Cardiac septum (tissue), 1 donor: ENCODE measurements at places on chromosomes 11 and 22.

DNA sequence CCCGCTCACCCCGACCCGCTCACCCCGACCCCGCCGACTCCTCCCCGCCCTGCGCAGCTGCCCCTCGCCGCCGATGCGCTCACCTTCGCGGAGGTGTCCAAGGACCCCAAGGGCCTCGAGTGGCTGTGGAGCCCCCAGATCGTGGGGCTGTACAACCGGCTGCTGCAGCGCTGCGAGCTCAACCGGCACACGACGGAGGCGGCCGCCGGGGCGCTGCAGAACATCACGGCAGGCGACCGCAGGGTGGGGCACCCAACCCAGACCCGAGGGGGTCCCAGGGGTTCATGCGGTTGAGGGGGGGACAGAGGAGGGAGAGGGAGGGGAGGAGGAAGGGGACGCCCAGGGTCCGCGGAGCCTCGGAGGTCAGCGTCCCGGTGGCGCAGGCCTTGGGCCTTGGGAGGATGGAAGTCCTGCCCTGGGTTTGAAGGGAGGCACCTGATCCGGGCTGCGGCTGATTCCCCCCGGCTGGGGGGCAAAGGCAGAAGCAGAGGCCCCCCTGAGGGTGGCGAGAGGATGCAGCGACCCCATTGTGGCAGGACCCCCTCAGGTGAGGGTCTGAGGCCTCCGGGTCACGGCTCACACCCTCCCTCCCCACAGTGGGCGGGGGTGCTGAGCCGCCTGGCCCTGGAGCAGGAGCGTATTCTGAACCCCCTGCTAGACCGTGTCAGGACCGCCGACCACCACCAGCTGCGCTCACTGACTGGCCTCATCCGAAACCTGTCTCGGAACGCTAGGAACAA is 9.2 kb downstream of the PKP3 start:
- DNase-seq = peak; percentile 63

DNA sequence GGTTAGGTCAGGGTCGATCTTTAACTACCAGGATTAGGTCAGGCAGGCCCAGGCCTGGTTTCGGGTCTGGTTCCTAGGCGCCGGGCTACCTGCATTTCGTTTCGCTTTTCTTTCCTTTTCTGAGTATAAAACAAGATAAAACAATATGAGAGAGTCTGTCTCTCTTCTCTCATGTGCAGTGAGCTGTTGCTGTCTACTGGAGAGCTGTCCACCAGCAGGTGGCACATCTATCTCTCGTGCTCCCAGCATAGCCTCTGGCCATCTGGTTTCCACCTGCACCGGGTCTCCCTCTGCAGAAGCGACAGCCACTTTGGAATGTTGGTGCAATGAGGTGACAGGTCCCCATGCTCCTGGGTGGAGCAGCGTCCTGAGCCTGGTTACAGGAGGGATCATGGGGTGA is 27.6 kb downstream of the RIBC2 start:
- DNase-seq = no peak

GRCh38 chr11:122422682-122423081 is 232.8 kb upstream of the UBASH3B start:
- no peak for DNase-seq

DNA sequence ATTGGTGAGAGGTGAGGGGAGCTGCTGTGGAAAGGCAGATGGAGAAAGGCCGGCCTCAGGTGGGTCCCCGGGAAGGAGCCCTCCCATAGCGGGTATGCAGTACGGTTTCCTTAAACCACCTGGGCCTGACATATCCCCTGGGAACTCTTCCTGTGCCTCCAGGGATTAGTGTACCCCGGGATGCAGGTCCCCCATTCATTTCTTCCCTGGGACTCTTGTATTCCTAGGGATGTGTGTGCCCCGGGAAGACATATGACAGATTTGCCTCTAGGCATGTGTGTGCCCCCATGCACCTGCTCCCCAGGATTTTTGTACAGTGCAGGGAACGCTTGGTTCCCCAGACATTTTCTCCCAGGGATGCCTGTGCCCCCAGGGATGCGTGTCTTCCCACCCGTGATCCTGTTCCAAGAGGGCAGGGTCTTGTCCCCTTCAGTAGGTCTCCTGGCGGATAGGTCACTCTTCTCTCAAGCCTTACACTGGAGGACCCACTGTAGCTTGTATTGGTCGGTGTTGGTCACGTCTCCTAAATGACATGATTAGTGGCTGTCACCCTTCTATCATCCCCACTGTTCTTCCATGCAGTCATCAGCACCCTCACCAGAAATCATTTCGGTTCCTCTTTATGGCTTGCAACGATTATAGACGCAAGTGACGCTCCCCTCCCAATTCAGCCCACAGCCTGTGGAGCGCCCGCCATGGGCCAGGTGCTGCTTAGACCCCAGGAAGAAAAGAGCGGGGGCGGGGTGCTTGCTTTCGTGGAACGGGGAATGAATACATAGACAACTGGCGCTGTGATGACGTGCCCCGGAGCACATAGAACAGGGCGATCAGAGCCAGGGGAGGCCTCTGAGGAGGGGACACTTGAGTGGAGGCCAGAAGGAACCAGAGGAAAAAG is 1.3 kb downstream of the PARVB start:
- DNase-seq = no peak

DNA sequence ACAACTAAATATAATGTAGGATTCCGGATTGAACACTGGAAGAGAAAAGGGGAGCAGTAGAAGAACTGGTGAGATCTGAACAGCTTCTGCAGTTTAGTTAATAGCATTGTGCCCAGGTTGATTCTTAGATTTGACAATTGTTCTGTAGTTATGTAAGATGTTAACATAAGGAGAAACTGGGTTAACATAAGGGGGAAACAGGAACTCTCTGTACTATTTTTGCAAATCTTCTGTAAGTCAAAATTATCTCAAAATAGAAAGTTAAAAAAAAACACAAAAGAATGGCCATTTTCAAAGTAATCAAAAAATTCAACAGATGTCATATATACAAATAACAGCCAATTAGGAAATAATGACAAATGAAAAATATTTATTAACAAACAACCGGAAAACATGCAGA is 18.7 kb upstream of the LRP5 start:
- DNase-seq = no peak

DNA sequence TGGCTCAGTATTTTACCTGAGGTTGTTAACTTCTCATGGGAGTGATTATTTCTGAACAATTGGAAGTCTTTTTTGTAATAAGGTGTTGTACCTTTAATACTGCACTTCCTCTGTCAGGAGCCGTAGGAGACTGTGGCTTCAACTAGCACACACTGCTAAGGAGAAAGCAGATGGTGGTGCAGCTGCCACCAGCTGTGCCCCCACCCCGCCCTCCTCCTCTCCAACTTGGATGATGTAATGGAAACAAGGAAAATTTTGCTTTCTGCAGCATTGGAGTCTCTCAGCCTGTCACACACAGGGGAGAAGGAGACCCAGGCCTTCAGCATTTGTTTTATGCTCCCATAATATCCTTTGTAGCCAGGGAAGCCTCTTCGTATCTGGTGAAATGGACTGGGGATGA is 91.2 kb downstream of the TEAD1 start:
- no peak for DNase-seq

- DNase-seq = peak; percentile 90
These were observed at the start of gene HDAC10 for GRCh38 chr22:50250555-50251476. HDAC10 (minus strand) TSS chr22:50251265; CDS start chr22:50251032, 233 bp downstream.

DNA sequence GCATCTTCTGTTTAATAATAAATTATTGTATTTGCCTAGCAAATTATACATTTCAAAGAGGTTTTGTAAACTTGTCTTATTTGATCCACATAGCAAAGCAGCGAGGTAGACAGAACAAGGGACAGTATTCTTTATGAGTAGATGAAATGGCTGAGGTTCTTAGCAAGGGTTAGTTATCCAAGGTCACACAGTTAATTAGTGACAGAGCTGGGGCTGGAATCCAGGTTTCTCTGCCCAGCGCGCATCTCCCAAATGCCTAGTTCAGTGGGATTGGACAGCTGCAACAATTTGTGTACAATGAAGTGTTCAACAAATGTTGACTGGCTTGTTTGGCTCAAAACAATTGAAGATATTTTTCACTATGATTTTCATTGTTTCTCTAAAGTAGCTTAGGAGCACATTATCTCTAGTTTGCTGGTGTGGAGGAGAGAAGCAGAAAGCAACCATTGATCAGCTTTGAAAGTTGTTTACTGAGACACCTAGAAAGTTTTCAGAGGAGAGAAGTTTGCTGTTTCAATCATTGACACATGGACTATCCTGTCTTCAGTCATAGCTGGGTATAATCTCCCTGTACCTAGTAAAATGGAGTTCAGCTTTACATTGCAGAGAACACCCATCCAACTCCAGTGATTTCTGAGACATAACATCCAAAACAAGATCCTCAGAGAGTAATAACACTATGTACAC is 270.6 kb downstream of the FAT3 start:
- no peak for DNase-seq

GRCh38 chr11:68617925-68618809 is 66.2 kb upstream of the GAL start:
- DNase-seq = no peak

DNA sequence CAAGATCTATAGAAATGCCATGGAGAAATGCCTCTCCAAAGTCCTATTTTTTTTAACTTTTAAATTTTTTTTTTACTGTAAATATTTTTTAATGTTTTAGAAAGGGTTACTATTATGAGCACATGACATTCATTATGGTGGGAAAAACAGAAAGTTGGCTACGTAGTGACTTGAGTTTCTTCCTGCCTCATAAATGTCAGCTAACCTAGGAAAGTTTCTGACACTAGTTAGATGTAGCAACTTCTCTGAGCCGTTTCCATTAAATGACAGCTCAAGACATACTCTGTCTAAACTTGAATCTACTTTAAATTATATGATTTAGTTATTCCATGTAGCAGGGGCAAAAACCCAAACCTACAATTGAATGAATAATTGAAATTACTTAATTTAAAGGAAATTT is 18.4 kb upstream of the CTSC start:
- no peak for DNase-seq

DNA sequence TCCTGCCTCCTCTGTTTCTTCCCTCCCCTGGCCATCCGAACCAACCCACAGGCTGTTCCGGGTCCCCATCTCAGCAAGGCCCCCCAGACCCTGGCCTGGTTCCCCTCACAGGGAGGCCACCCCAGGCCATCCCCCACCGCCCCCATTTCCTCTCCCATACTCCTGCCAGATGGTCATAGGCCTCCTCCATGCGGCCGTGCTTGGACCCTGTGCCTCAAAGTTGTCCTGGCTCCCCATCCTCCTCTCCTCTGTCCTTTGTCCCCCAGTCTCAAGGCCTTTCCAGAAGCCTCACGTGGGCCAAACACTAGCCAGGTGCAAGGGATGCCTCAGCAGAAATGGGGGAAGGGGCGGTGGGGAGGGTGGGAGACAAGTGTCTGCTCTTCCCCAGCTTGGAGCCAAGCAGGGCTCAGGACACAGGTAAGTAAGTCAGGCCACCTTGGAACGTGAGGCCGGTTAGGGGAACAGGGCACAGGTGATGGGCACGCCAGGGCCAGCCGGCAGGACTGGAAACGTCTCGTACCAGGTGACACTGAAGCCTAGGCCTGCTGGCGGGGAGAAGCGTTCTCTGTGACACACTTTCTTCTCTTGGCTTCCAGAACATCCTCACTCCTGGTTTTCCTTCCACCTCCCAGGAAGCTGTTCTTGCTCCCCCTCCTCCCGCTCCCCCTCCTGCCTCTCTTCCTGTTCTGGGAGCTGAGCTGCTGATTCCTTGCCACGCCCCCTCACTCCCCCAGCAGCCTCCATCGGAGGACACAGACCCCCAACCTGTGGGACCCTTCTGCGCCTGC is 31.5 kb upstream of the SLC22A12 start:
- no peak for DNase-seq

GRCh38 chr11:98507208-98507607 is 513.5 kb upstream of the CNTN5 start:
- no peak for DNase-seq

DNA sequence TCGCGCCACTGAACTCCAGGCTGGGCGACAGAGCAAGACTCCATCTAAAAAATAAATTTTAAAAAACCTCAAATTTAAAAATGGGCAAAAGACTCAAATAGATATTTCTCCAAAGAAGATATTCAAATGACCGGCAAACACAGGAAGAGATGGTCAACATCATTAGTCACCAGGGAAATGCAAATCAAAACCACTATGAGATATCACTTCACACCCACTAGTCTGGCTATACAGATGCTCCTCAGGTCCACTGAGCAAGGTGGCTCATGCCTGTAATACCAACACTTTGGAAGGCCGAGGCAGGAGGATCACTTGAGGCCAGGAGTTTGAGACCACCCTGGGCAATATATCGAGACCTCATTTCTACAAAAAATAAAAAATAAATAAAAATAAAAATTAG is 43.3 kb upstream of the SLC35C1 start:
- DNase-seq = no peak

DNA sequence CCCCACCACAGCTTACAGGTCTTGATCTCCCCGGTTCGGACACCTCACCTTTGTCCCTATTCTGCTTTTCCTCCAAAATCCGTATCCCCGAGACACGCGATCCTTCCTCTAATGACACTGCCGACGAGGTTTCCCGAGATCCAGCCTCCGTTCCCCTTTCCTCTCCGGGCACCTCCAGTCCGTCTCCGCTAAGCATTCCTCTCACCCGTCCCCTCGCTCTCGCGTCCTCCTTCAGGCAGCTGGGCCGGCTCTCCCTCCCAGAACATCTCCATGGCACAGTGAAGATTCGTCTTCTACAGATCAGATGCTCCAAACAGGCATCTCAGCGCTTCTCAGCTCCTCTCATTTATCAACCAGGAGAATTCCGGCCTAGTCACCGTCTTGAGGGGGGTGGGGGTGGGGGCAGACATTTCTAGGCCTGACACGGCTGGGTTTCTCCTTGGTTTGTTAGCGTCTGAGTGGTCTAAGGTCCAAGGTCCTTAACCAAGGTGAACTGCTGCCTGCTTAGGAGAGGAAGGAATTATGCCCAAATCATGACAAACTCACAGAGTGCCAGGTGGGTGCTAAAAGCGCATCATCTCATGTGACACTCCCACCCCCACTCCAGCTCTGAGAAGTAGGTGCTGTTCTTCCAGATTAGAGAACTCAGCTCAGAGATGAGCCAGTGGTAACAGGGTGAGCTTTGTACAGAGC is at the start of gene SPTBN2:
Gene SPTBN2 (minus strand): TSS at position 524 of the 693 bp plus-strand sequence. CDS start 7,976 bp downstream, outside the sequence.
- DNase-seq = no peak

GRCh38 chr11:81174646-81175330 is 1558.9 kb downstream of the FAM181B start:
- DNase-seq = no peak

DNA sequence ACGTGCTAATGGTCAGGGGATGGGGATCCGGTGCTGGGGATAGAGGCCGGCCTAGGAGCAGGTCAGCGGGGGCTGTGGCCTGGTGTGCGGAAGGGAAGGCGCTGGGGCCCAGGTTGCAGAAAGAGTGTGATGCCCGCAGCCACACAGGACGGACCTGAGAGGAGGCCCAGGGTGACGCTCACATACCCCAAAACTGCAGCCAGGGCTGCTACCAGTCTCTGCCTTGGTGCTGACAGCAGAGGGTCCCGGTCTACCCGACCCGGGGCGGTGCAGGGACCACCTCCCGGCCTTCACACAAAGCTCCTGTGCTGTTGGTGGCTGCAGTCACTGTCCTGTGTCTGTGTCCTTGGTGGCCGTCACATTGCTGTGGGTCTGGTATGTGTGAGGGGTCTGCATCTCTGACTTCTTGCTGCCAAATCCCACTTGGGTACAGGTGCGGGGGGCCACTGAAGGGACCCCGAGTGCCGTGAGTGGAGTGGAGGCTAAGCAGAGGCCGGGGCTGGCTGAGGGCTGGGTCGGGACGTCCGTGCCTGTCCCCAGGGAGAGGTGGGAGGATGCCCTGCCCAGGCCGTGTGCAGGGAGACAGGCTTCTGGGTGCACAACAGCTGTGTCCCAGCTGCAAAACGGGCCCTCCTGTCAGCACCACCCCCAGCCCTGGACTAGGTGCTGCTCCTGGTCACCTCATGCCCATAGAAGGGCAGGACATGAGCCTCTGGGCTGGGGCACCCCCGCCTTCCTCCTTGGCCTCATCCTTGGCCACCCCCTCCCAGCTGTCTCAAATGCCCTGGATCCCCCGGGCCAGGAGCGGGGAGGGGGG is 1.5 kb downstream of the LSP1 start:
- DNase-seq = no peak
